Colonic mucosa (tissue), 4 donors: ENCODE measurements at places on chromosomes 7 and 10.
A peak's percentile ranks its signal among the peaks of the same experiment; 100 is the strongest.

DNA sequence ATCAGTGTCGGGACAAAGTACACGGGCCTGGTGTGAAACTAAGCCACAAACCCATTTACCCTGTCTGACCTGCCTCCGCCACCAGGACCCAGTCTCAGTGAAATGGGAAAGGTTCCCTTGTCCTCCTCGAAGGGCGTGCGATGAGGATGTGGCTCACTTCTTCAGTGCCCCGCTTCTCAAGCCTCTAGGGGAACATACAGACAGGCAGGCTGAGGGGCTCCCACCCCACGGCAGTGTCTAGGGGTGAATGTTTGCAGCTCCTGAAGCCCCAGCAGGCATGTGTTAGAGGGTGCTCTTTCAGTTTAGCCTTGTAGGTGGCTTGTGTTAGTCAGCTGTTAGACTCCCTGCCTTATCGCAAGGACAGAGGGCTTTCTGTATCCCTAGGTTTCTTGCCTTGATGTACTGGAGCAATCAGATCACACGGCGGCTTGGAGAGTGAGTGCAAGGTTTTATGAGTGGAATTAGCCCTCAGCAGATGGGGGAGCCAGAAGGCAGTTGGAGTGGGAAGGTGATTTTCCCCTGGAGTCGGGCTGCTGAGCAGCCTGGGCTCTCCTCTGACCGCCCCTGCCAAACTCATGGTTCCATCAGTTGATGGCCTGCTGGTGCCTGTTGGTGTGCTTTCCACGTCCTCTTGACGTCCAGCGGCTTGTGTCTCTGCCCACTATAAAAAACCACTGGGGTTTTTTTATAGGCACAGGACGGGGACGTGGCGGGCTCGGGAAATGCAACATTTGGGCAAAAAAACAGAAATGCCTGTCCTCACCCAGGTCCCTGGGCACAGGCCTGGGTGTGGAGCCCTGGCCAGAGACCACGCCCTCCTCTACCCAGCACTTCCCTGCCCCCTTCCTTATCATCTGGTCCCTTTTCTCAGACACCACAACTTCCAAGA, 759 bp downstream of the NUDT1 start:
- DNase-seq = peak; percentile 56

GRCh38 chr10:90741926-90742565, 115.8 kb downstream of the HTR7 start:
- no peak for DNase-seq

DNA sequence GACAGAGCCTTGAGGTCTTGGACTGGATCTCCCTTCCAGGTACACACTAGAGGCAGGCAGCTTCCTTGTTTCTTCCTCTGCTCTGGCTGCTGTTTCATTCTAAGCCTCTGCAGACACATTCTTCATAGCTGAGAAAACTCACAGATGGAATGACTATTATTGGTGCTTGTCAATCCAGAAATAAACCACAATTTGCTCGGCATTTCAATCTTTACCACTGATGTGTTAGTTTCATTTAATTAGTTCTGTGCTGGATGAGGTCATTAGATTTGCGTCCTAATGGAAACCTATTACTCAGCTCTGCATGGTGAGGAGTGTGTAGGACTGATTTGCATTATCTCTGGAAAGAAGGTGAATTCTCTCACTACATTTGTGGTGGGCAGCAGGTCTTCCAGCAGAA, 392.5 kb downstream of the NRG3 start:
- DNase-seq = no peak

- DNase-seq = peak; percentile 91
These were observed 27.5 kb downstream of the DLG5 start for GRCh38 chr10:77899080-77899477.

- no peak for DNase-seq
These were observed 178.2 kb downstream of the CCDC3 start for GRCh38 chr10:12823328-12823727.

DNA sequence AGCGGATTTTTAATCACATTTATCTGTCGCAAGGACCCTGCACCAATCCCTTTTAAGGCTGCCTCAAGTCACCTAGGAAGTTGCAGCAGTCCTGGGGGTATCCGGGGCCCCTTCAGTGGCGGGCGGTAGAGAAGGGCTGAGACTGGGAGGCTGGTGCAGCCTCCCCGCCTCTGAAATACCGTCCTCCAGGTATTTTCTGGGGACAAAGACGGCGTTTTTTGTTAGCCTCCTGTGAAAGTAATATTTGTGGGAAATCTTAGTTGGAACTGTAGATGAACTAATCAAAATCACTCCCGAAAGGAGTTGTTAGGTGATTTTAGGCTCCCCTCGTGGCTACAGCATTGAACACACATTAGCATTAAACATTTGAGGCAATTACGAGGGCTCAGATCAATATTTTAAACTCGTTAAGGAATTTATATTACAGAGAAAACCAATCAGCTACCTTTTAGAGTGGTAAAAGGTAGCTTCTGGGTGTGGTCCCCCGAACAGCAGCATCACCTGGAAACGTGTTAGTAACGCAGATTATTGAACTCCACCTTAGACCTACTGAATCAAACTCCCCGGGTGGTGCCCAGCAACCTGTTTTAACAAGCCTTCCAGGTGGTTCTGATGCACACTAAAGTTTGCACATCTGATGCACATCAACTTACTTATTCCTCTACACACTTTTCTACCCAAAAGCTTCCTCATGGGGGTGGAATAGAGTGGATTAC, 530 bp upstream of the ANXA7 start:
- DNase-seq = peak; percentile 64

DNA sequence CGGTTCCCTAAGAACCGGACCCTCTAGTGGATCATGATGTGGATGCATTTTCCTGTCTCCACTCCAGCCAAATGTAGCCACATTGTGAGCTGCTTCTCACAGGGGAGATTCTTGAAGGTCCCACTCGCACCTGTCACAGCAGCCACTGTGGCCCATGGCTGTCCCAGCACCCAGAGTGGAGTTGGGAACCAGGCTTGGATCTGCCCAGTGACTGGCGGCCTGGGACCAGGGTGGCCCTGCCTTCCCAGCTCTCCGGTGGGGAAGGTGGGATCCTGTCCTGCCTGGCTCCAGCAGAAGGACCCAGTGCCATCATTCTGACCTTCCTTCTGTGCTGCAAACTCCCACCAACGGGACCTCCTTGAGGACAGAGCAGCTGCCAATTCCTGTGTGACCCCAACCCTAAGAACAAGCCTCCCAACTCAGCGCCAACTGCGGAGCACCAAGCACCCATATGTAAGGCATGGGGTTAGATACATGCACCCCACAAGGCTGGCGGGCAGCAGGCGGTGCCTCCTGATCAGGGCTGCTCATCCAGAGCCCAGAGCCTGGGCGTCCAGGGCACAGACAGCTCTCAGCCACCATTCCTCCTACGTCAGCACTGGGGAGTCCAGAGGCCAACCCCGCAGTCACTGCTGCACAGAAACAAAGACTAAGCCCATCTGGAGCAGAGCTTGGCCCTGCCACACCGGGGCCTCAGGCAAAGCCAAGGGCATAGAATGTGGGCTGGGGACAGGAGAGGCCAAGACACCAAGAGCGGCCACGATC, 28.8 kb downstream of the EBF3 start:
- no peak for DNase-seq

DNA sequence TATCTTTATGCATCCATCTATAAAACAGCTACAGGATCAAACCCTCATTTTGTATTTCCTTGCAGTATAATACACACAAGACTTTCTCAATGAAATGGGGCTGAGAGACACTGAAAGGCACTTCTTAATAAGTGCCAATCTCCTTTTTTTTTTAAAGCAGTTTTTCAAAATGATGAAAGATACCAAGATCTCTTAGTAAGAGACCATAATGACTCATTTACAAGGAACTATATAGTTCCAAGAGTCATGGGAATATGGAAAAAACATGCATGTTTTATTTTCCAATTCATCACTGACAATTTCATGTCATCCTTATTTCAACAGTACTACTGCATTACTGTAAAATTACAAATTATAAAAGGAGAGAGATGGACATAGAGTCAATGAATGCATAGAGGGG, 973.7 kb downstream of the GATA3 start:
- DNase-seq = no peak

DNA sequence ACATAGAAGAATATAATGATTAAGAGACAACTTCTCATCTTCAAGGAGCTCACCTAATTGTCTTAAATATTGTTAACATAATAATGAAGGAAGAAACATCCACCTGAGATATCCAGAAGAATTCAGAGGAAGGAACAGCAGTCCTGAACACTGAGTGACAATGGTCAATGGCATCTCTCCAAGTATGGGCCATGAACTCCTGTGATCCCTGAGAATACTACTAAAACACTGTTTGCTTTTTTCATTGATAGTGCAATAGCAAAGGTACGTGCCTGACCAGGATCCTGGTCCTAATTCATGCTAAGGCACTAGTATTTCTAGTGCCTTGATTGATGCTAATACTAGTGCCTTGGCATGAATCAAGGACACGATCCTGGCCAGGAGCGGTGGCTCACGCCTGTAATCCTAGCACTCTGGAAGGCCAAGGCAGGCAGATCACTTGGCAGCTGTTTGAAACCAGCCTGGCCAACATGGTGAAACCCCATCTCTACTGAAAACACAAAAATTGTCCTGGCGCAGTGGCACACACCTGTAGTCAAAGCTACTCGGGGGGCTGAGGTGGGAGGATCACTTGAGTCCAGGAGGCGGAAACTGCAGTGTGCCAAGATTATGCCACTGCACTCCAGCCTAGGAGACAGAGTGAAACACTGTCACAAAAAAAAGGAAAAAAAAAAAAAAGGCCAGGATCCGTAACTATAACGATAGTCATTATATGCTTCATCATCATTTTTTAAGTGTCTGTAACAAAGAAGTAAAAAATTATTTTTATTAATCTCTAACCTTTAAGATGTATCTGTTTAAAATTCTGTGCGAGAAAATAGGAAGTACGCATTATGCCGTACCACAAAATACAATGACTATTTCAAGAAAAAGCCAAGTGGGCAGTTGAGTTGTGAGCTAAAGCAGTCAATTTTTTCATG, 49.1 kb downstream of the SRPK2 start:
- no peak for DNase-seq

DNA sequence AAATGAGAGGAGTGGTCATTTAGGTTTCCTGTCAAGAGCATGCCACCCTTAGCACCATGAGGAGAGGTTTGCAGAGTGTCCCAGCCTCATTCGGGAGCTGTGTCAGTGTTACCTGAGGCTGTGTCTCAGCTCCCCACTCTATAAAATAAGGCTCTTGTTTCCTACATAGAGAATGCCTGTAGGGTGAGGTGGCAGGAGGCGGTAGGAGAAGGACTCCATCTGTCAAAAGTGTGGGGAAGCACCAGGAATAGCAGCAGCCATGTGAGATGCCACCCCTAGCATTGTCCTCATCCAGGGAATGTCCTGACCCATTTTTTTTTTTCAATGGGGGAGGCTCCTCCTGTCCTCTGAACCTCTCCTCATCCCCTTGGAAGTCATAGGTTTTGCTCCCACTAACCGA, 451.2 kb downstream of the PLXNA4 start:
- no peak for DNase-seq

GRCh38 chr7:50661345-50662040, 96.3 kb upstream of the DDC start:
- no peak for DNase-seq

- DNase-seq = no peak
These were observed 92.9 kb downstream of the XRCC2 start for GRCh38 chr7:152583006-152583405.

GRCh38 chr10:71981015-71981875, 17.1 kb downstream of the CHST3 start:
- DNase-seq = no peak

DNA sequence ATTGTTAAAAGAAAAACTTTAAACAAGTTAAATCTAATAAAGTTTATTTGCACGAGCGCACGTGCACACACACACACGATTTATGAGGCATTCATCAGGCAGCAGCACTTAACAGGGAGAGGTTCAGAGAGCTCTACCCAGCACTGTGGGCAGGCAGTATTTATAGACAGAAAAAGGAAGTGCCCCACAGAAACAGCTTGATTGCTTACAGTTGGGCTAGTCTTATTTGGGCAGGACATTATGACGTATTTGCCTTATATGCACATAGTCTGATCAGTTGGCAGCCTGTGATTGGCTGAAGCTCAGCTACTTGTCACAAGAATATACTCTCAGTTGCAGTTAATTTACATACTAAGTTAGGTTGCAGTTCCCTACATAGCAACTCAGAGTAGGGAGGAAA, 1.2 kb upstream of the SDHAF3 start:
- DNase-seq = peak; percentile 36

DNA sequence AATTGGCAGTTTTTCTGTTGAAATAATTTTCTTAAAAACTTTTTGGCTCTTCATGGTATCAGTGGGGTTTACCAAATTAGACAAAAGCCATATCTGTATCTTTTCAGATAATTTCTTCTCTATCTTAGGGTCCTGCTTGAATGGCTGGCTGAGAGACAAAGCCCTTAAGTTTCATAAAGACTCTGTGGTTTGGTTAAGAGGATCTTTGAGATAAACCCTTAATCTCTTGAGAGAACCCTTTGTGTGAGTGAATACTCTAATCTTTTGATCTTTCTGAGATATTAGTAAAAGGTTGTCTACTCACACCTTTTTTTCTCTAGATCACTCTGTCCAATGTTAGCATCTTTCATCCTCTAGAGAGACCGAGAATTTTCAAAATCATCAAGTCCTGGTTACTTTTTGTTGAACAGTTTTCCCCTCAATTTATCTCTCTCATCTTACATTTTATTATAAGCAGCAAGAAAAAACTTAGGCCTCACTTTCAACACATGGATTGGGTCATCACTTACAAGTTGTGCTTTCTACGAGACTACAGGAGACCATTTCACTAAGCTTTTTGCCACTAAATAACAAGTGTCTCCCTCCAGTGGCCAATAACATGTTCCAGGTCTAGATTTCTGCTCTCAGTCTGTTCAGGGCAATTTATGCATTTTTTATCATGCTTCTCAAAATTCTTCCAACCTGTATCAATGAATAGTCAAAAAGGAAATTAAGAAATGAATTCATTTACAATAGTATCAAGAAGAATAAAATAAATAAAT, 28.4 kb downstream of the DNAJC9 start:
- no peak for DNase-seq

DNA sequence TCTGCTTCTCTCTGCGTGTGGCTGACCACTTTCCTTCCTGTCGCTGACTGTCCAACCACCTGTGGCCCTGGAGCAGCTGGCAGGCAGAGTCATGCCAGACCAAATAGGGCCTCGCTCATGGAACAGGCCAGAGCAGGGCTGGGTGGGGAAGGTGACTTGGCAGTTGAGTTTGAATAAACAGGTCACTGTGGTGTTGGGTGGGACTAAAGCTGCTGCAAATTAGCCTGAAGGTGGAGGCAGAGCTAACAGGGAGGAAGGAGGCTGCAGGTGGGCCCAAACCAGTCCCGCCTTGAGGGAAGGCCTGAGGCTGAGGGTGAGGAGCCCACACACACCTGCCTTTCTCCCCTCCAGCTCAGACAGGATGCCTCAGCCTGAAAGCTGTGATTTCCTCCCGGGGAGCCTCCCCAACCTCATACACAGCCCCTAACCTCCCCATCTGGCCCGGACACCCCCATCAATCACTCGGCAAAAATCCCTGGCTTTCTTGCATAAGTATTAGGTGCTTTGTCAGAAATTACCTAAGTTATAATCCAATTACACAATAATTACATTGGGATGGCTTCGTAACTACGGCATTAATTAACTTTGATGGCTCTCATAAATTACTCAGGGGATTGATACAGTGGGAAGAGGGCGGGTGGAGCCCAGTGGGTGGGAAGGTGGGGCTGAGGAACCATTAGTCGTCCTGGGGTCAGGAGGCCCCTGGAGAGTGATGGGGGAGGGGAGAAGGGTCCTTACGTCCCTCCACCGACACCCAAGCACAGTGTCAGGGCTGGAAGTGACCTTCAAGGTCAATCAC, 97.7 kb upstream of the PCBD1 start:
- DNase-seq = peak; percentile 48
